Posterior vena cava (tissue), 2 donors: ENCODE measurements at places on chromosomes 16 and 17. TPM values are rescaled to one million over a fixed set of nuclear protein-coding genes. Genes with fewer than 3 reads are reported as not detected.

WSCD1 gene
- 4.2 TPM for total RNA-seq

APOBR gene
- 2.7 TPM for total RNA-seq

MYO15A gene
- total RNA-seq: 0.71 TPM

GLIS2 gene
- total RNA-seq: 49.0 TPM

INO80E gene
- 42.2 TPM for total RNA-seq

DHRS7C gene
- total RNA-seq: not detected

KRTAP4-9 gene
- not detected for total RNA-seq

TRIM37 gene
- 19.8 TPM for total RNA-seq

MYO1D gene
- total RNA-seq: 162 TPM

HES7 gene
- 0.67 TPM for total RNA-seq

CPHXL2 gene
- total RNA-seq: not detected

MT1B gene
- not detected for total RNA-seq

TERB1 gene
- total RNA-seq: 0.28 TPM

BCL6B gene
- 21.2 TPM for total RNA-seq

MYH13 gene
- total RNA-seq: not detected

DNAI2 gene
- not detected for total RNA-seq

MEIOC gene
- not detected for total RNA-seq

HEXIM1 gene
- total RNA-seq: 40.6 TPM

OR3A3 gene
- total RNA-seq: not detected

MT1E gene
- total RNA-seq: 379 TPM

CA10 gene
- total RNA-seq: not detected

FAM20A gene
- 17.6 TPM for total RNA-seq

FBF1 gene
- total RNA-seq: 4.5 TPM

IL21R gene
- total RNA-seq: 0.56 TPM

CTF1 gene
- 5.0 TPM for total RNA-seq

NATD1 gene
- 7.8 TPM for total RNA-seq

KRT15 gene
- total RNA-seq: not detected

TEX14 gene
- total RNA-seq: 0.10 TPM

GNG13 gene
- not detected for total RNA-seq

GCGR gene
- not detected for total RNA-seq

HS3ST2 gene
- total RNA-seq: 2.5 TPM

CSNK1D gene
- 93.6 TPM for total RNA-seq

SPATA32 gene
- not detected for total RNA-seq

RABEP1 gene
- total RNA-seq: 47.3 TPM

GPT2 gene
- 3.3 TPM for total RNA-seq

CBLN1 gene
- total RNA-seq: 0.67 TPM

TXNDC17 gene
- 55.9 TPM for total RNA-seq

KRT31 gene
- not detected for total RNA-seq

VASN gene
- total RNA-seq: 67.1 TPM

PRAC1 gene
- not detected for total RNA-seq

KIF19 gene
- total RNA-seq: 1.4 TPM

EPOP gene
- 2.6 TPM for total RNA-seq

TPSD1 gene
- 0.57 TPM for total RNA-seq

SLC9A5 gene
- total RNA-seq: 1.1 TPM

EXOC7 gene
- total RNA-seq: 94.5 TPM

KRT37 gene
- not detected for total RNA-seq

PRM2 gene
- not detected for total RNA-seq

ANKS4B gene
- not detected for total RNA-seq

CHST6 gene
- total RNA-seq: 0.86 TPM

OTOP3 gene
- not detected for total RNA-seq

CLEC19A gene
- total RNA-seq: not detected
